ENCODE measurements at places on chromosomes 7 and 10.
A peak's percentile ranks its signal among the peaks of the same experiment; 100 is the strongest.

DNA sequence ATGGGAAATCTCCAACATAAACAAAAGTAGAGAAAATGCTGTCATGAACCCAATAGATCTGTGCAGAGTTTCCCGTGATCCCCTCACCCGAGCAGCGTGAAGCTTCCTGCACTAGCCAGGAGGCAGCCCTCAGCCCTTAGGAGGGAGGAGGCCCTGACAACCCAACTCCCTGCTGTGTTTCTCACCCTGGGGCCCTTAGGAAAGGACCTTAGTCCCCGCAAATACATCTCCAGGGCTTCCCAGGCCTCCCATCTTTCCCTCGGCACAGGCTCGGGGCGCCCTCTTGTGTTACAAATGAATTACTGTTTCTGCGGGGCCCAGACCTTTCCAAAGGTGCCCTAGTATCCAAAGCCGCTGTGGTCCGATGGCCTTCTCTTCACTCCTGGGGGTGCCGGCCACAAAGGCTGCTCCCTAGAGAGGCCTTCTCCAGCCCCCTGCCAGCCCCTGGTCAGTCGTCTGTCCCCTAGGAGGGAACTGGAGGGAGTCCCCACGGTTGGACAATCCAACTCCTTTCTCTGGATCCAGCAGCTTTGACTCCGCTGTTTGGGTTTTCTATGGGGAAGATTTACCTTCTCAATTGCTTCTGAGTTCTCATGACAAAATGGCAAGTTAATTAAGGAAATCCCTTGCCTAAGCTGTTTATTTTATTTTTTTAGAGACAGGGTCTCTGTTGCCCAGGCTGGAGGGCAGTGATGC, 49.9 kb upstream of the SH2B2 start:
- DNase-seq: peak; percentile 95

DNA sequence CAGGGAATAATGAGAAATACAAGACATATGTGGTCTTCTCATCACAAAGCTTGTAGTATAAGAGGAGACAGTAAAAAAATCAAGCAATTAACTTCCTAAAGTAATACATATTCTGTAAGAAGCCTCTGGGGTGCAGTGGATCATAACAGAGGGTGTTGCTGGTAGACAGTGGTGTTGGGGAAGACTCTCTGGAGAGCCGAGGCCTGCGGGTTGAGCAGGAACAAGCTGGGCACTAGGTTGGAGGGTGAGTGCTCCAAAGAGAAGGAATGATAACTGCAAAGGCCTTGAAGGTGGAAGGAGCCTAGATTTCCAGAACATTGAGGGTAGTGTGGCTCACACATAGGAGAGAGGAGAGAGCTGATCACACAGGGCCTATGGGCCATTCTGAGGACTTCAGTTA, 1.5 kb downstream of the GIMAP4 start:
- DNase-seq: no peak

DNA sequence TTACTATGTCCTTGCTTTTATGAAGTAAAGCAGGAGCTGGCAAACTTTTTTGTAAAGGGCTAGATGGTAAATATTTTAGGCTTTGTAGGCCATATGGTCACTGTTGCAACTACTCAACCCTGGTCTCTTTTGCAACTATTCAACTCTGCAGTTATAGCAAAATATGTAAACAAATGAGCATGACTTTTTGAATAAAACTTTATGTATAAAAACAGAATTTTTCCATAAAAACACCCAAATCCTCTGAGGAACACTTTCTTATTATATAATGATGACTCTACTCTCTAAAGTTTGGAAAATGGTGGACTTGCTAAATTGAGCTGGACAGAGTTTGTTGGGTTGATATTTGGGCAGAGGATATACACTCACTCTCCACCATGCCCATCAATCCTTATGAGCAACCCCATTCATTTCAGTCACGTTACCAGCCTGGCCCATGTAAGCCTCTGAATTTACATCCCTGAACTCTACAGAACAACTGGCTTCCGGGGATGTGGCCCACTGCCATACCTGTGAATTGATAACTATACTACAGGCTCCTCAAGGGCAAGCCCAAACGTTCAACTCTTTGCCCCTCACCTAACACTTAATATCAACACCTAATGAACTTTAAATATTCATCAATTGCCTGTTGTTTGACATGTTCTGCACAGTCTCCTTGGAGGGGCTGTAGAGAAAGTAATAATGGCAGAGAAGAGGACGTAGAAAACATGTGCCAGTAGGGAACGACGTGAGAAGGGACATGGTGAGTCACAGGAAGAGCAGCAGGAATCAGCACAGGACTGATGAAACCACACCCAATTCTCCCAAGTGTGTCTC, 37.6 kb downstream of the SGMS1 start:
- DNase-seq: no peak

GRCh38 chr10:67812007-67812406, 26.0 kb downstream of the DNAJC12 start:
- DNase-seq: no peak

GRCh38 chr7:20064974-20065862, 152.0 kb downstream of the MACC1 start:
- DNase-seq: no peak

- peak; percentile 90 for DNase-seq
Measured at GRCh38 chr7:518630-519483, 789 bp downstream of the PDGFA start.

DNA sequence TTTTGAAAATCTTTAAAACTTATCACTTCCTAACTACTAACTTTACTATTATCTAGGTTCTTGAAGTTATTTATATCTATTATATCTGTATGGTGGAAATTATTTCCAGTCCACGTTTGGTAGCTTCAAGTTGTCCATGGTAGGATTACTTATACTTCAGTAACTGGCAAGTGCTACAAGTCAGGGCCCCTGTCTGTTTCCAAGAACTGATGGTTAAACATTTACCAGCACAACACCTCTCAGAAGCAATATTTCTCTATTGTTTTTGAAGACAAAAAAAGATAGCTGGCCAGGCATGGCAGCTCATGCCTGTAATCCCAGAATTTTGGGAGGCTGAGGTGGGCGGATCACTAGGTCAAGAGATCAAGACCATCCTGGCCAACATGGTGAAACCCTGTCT, 240.4 kb upstream of the RHOBTB1 start:
- no peak for DNase-seq

DNA sequence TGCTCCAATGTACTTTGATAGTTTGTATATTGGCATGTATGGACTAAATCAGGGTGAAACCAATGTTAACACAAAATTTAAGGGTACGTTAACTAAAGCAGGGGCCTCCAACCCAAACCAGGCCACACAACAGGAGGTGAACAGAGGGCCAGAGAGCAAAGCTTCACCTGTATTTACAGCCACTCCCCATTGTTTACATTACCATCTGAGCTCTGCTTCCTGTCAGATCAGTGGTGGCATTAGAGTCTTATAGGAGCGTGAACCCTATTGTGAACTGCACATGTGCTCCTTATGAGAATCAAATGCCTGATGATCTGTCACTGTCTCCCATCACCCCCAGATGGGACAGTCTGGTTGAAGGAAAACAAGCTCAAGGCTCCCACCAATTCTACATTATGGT, 62.0 kb upstream of the SCIN start:
- DNase-seq: no peak

- no peak for DNase-seq
Measured at GRCh38 chr10:1287971-1288401, 231.8 kb downstream of the WDR37 start.

GRCh38 chr10:112875476-112876267, 74.4 kb upstream of the TCF7L2 start:
- no peak for DNase-seq

- no peak for DNase-seq
Measured at GRCh38 chr7:129147731-129148130, 3.2 kb downstream of the TSPAN33 start.

- no peak for DNase-seq
Measured at GRCh38 chr7:30146127-30146612, 11.4 kb downstream of the MTURN start.

- no peak for DNase-seq
Measured at GRCh38 chr7:18450019-18450418, 45.5 kb upstream of the HDAC9 start.

- DNase-seq: no peak
Measured at GRCh38 chr10:24449321-24449740, 240.4 kb downstream of the KIAA1217 start.

GRCh38 chr7:100208911-100209408, 10.8 kb upstream of the PVRIG start:
- no peak for DNase-seq

GRCh38 chr7:48250441-48250951, 79.2 kb downstream of the ABCA13 start:
- no peak for DNase-seq

- DNase-seq: no peak
Measured at GRCh38 chr7:106344861-106345260, 60.1 kb upstream of the NAMPT start.

DNA sequence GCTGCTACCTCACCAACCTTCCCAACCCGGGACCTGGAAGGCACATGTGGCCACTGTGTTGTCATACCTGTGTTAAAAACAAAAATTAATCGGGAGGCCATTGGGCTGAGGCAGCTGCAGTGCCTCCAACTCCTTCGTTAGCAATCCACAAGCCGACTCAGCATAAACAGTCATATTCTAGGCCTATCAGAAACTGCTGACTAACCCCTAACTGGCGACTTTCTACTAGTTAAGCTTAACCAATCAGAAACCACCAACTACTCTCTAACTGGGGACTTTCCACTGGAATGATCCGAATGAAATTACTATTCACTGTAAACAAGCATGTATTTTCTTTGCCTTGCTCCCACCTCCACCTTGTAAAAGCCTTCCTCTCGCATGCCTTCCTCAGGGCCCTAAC, 14.1 kb upstream of the TMEM72 start:
- DNase-seq: no peak

- no peak for DNase-seq
Measured at GRCh38 chr7:78134774-78135173, 336.2 kb downstream of the PHTF2 start.

DNA sequence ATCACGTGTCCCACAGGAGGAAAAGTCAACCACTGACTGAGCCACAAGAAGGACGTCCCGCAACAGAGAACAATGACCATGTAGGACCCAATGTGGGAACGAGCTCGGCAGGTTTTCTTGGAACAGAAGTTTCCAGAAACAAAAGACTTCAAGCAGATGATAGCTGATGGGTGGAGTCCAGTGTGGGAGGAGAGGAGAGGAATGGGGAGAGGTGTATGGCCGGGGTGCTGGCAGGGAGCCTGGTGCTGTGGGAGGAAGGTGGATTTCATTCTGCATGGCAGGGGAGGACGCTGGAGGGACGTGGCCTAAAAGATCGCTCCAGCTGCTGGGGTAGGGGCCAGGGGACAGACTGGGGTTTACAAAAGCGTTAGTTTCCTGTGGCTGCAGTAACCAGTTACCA, 48.5 kb upstream of the LMTK2 start:
- no peak for DNase-seq

- no peak for DNase-seq
Measured at GRCh38 chr7:80941208-80941758, 22.4 kb upstream of the SEMA3C start.

GRCh38 chr10:105288026-105288425, 646.9 kb downstream of the SORCS3 start:
- no peak for DNase-seq

- no peak for DNase-seq
Measured at GRCh38 chr7:35700333-35700732, 5.4 kb upstream of the HERPUD2 start.

DNA sequence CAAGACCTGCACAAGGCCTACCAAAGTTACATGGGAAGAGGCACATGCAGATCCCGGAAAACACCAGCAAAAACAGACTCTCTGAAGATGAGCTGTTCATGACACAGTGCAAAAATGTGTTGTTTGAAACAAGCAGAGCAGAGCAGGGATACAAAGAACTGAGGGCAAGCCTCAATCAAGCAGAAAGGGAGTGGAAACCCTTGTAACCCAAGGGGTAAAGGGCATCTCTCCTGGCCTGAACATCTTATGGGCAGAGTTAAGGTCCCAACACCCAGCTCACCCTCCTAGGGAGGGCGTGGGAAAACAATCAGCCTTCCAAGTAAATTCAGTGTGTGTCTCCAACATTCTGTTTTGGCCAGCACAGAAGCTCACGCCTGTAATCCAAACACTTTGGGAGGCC, 10.5 kb downstream of the PSPH start:
- no peak for DNase-seq

DNA sequence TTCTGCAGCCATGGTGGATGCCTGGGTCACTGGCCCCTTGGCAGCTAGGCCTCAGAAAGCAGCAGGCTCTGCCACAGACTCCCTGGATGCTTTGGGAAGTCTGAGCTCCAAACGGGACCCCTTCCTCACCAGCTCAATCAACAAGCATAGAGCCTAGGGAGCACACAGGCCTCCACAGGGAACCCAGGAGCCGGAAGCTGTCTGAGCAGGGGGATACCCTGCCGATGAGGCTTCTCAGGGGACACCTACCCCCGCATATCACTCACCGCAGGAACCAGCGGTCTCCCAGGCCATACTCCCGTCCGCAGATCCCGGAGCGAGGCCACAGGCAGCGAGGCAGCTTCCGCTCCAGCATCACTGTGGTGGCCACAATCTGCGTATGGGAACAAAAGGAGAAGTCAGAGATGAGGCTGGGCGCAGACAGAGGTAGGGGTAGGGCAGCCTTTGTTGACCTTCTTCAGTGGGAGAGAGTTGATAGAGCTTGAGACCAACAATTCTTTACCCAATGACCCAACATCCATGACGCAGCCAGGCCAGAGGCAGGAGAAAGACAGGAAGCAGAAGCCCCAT, 13.4 kb downstream of the TRPV6 start:
- no peak for DNase-seq

DNA sequence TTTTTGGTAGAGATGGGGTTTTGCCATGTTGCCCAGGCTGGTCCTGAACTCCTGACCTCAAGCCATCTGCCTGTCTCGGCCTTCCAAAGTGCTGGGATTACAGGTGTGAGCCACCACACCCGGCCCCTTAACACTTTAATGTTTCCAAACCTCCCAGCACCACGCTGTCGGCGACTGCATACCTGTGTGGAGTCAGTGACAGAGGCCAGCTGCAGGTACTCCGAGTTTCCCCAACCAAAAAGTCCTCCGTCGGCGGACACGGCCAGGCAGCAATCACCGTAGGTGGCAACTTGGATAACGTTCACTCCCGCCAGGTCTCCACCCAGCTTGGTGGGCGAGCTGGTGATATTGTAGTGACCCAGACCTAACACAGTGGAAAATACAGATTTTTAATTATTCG, 15.2 kb downstream of the RCC1L start:
- DNase-seq: no peak

DNA sequence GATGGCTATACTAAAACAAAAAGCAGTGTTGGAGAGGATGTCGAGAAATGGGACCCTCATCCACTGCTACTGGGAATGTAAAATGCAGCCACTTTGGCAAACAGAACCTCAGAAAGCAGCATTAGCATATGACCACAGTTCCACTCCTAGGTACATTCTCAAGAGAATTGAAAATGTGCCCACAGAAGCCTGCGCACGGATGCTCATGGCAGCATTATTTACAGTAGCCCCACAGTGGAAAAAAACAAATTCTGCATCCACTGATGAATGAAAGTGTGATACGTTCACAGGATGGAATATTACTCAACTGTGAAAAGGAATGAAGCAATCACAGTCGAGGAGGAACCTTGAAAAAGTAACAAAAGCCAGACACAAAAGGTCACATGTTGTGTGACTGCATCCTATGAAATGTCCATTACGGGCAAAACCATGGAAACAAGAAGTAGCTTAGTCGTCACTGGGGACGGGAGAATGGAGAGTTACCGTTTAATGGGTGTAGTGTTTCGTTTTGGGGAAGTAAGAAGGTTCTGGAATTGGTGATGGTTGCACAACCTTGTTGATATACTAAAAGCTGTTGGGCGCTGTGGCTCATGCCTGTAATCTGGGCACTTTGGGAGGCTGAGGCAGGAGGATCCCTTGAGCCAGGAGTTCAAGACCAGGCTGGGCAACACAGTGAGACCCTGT, 2.5 kb upstream of the UPK3B start:
- DNase-seq: peak; percentile 18
